Activated naive CD8-positive, alpha-beta T cell treated with anti-CD3 and anti-CD28 coated beads, Interleukin-2, amount 10 ng/mL, durations not matched to agents 7 days and 5 days (primary cell): ENCODE measurements at places on chromosomes 5 and 9. TPM values are rescaled to one million over a fixed set of nuclear protein-coding genes. Genes with fewer than 3 reads are reported as not detected.

Gene WNK2
- 0.25 TPM for total RNA-seq

DNA sequence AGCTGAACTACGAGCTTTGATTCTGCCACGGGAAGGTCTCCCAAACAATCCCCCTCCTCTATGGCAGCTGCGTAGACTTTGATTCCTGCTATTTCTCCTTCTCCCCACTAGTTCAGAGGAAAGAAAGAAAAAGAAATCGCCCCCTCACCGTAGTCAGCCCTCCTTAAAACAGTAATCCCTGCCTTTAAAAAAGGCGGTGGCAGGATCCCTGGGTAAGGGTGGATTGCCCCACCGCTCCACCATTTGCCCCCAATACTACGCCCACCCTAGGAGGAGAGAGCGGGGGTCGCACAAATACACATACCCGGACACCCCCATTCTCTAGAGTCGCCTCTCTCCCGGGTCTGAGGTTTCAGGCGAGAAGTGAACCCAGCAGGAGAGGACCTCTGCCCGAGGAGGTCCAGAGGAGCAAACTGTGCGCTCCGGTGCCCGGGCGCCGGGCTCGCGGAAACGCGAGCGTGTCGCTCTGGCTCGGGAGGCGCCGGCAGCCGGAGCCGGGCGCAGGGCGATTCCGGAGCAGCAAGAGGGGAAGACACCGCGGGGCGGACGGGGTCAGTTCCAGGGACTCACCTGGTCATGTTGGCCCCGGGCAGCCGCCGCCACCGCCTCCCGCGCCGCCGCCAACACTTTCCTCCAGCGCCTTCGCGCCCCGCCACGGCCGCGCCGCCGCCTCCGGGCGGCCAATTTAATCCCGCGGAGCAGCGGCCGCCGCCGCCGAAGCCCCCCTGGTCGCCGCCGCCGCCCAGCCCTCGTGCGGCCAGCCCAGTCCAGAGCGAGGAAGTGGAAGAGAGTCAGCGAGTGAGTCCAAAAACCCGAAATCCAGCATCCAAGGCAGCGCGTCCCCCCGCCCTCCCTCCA lies 1057.7 kb upstream of the DMAC1 start:
- H3K4me3 ChIP-seq: peak overlapping the region; percentile 77
- no peaks in the 10 kb centered on the region for H3K36me3 ChIP-seq
- H3K27ac ChIP-seq: no peak overlapping the region
- no peaks in the 10 kb centered on the region for H3K4me1 ChIP-seq

GRCh38 chr9:135891027-135891631 lies 16.2 kb downstream of the CAMSAP1 start:
- H3K4me3 ChIP-seq: no peak overlapping the region
- H3K27me3 ChIP-seq: peaks cover 2% of the 10 kb centered on the region

GRCh38 chr5:153660919-153661318 lies 170.4 kb downstream of the GRIA1 start:
- DNase-seq: no peak
- no peak overlapping the region for H3K4me3 ChIP-seq
- no peak overlapping the region for H3K27ac ChIP-seq
- H3K27me3 ChIP-seq: no peaks in the 10 kb centered on the region

DNA sequence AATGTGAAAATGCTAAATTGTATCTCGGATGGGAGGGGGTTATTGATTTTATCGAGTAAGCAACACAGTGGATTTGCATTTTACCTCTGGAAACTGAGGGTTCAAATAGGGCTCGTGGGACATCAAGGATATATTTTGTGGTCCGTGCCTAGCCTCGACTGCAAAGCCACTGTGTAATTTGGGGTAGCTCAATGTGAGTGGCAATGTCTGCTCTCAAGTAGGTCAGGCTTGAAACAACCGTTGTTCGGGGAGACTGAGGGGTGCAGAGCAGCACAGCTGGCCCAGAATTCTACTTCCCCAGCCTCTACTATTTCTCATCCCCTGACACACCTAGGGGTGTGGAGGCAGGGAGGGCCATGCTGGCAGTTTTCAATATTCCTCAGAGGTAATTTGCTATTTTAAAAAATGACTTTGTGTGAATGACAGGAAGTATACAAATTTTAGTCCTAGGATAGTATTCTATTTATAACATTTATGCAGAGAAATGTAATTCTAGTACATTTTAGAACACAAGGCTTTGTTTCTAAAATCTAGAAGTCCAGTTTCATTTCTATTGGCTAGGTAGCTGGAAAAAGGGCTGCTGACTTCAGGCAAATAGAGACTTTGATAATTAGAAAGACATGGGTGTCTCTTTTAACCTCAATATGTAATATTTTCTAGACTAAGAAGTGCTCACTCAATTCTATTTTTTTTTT lies 1.4 kb upstream of the DAB2 start:
- H3K27me3 ChIP-seq: peaks cover 58% of the 10 kb centered on the region
- no peak overlapping the region for H3K4me3 ChIP-seq
- H3K36me3 ChIP-seq: no peaks in the 10 kb centered on the region
- peaks cover 5% of the 10 kb centered on the region for H3K4me1 ChIP-seq
- H3K27ac ChIP-seq: no peak overlapping the region

- DNase-seq: no peak
- peak overlapping the region; percentile 81 for H3K4me3 ChIP-seq
- H3K27ac ChIP-seq: peak overlapping the region; percentile 89
- H3K36me3 ChIP-seq: peaks cover 26% of the 10 kb centered on the region
- peaks cover 29% of the 10 kb centered on the region for H3K4me1 ChIP-seq
Observed at GRCh38 chr5:100852988-100853449, 50.1 kb downstream of the ST8SIA4 start.

DNA sequence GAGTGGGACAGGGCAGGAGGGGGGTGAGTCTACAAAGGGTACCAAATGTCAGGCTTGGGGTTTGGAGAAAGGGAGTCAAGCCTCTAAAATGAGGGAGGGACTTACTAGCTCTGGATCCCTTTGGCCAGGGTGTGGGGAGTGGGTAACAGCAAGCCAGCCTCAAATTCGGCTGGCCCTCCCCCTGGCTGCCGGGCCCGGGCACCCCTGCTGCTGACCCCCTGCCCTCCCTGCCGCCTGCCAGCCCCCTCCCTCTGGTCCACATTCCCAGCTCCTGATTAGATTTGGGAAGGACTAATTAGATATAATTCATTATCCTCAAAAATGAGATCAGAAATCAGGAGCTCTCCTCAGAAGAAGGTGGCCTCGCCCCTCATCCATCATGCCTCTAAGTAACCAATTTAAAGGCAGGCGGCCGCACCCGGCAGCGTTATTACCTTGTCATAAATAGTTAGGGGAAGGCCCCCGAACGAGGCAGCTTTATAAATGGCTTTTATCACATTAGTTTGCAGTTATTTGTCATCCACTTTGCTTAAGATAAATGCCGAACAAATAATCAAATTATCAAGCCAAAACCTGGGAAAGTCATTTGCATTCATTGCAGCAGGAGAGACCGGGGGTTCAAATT lies 44.6 kb downstream of the LMX1B start:
- H3K4me1 ChIP-seq: no peaks in the 10 kb centered on the region
- no peak for DNase-seq
- H3K36me3 ChIP-seq: no peaks in the 10 kb centered on the region
- peaks cover 8% of the 10 kb centered on the region for H3K27me3 ChIP-seq
- H3K4me3 ChIP-seq: no peak overlapping the region

Gene BSPRY
- 9.6 TPM for total RNA-seq

Gene TOR4A
- total RNA-seq: 8.1 TPM

- H3K27ac ChIP-seq: no peak overlapping the region
- H3K27me3 ChIP-seq: peaks cover 6% of the 10 kb centered on the region
- no peak for DNase-seq
- peaks cover 26% of the 10 kb centered on the region for H3K4me1 ChIP-seq
Observed at GRCh38 chr9:22033012-22033630, 24.0 kb upstream of the CDKN2B start.

Gene DPYSL3
- not detected for total RNA-seq

Gene ANXA2R
- 41.1 TPM for total RNA-seq

Gene LHX3
- total RNA-seq: not detected

DNA sequence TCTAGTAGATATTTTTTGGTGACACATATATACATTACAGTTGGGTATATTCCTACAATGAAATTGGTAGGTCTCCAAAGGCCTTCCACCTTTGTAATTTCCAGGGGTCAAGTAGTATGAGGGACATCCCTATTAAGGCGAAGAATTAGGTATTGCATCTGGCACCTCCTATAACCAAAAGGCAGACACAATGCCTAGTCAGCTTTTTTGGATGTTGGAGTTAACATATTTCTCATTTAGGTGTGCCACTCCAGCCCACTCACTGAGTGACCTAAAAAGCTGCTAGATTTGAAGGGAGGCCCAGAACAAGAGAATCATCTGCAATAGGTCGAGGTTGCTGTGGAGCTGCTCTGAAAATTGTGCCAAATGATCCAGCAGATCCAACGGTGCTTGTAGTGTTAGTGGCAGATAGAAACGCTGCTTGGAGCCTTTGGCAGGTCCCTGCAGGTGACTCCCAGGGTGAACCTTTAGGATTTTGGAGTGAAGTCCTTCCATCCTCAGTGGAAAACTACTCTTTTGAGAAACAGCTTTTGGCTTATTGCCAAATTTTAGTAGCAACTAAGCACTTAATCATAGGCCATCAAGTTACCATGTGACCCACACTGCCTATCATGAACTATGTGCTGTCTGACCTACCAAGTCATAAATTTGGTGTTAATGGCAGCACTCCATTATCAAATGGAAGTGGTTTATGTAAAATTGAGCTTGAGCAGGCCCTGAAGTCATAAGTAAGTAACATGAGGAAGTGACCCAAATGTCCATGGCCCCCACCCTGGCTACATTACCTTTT lies 15.7 kb upstream of the FNIP1 start:
- H3K27me3 ChIP-seq: peaks cover 4% of the 10 kb centered on the region
- no peak for DNase-seq
- no peak overlapping the region for H3K27ac ChIP-seq
- no peak overlapping the region for H3K4me3 ChIP-seq

DNA sequence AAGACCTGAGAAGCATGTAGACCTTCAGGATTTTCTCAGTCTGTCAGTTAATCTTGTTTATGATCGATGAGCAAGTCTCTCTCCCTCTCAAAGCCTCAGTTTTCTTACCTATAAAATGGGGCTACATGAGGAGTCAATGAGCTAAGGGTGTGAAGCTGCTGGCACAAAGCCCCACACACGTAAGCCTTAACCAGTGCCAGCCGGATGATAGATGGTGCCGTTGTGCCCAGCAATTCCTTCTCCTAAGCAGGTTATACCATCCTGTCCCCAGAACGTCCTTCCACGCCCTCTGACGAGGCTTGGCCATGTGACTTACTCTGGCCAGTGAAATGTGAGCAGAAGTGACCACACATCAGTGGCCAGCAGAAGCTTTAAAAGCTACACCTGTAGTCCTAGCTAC lies 179.0 kb downstream of the C9orf50 start:
- no peak for DNase-seq
- H3K27ac ChIP-seq: no peak overlapping the region
- H3K36me3 ChIP-seq: no peaks in the 10 kb centered on the region
- peaks cover 23% of the 10 kb centered on the region for H3K4me1 ChIP-seq
- no peak overlapping the region for H3K4me3 ChIP-seq
- peaks cover 53% of the 10 kb centered on the region for H3K27me3 ChIP-seq

Gene CXCL14
- total RNA-seq: not detected

DNA sequence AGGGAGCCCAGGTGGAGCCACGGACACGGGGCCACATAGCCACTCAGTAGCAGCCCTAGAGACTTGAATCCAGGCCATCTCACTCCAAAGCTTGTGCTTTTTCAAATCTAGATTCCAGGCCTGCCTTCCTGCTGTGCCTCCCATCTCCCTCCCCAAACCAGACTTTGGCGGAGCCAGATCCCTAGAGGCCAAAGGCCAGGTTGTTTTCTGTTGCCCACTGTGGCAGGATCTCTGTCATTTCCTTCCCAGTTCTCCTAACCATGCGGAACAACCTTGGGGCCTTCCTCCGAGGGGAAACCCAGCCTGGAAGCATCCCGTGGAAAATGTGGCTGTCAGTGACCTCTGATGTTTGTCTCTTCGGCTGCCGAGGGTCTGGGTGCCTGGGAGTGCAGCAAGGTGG lies 16.4 kb upstream of the RPS14 start:
- H3K27me3 ChIP-seq: peaks cover 2% of the 10 kb centered on the region
- H3K27ac ChIP-seq: no peak overlapping the region
- H3K36me3 ChIP-seq: no peaks in the 10 kb centered on the region
- no peak for DNase-seq
- peaks cover 6% of the 10 kb centered on the region for H3K4me1 ChIP-seq

- DNase-seq: no peak
- H3K4me3 ChIP-seq: no peak overlapping the region
- H3K36me3 ChIP-seq: no peaks in the 10 kb centered on the region
- no peak overlapping the region for H3K27ac ChIP-seq
- H3K4me1 ChIP-seq: no peaks in the 10 kb centered on the region
Observed at GRCh38 chr5:168151041-168151440, 140.4 kb upstream of the WWC1 start.

DNA sequence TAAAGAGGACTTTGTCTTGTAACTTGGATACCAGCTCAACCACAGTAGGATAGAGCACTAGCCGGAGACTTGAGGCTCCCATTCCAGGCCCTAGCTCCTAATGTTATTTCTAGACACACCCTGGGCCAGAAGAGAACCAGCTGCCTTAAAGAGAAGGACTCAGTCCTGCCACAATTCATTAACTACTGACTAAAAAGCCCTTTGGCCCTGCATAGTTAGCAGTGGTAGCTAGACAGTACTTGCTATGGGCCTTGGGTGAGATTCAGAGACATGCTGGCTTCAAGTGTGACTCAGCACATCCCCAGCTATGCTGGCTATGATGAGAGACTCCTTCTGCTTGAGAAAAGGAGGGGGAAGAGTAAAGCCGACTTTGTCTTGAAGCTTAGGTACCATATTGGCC lies 47.3 kb downstream of the TMEM167A start:
- H3K27me3 ChIP-seq: peaks cover 6% of the 10 kb centered on the region
- no peak overlapping the region for H3K27ac ChIP-seq
- H3K4me1 ChIP-seq: no peaks in the 10 kb centered on the region

DNA sequence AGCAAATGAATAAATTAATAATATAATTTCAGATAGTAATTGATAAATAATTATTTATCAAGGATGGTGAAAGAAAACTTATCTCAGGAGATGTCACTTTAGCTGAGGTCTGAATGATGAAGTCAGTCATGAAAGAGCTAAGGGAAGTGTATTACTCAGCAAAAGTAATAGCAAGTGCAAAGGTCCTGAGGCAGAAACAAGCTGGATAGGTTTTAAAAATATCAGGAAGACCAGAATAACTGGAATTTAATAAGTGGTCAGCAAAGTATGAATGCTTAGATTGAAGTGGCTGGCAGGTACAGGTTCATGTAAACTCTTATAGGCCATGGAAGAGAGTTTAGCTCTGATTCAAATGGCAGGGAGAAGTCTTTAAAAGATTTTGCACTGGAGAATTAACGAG lies 1.0 kb upstream of the NMUR2 start:
- H3K27me3 ChIP-seq: no peaks in the 10 kb centered on the region
- H3K4me3 ChIP-seq: no peak overlapping the region
- DNase-seq: no peak

DNA sequence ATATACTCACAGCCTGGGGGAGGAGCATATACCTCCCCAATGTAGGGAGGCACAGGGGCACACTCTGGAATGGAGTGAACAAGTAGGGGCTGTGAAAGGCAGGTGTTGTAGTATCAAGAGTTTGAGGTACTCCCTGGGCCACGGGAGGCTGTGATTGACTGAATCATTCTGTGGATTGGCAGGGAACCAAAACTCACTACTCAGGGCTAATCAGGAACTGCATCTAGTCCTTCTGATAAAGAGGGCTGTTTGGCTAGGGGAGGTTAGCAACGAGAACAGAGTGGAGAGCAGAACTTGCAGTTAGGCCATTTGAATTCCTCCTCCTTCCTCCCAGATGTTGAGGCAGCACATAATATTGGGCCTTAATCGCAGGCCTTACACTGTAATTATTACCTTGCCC lies 369.2 kb upstream of the MPDZ start:
- no peaks in the 10 kb centered on the region for H3K4me1 ChIP-seq
- no peak for DNase-seq
- no peaks in the 10 kb centered on the region for H3K36me3 ChIP-seq
- no peaks in the 10 kb centered on the region for H3K27me3 ChIP-seq

Gene FOXD4L3
- not detected for total RNA-seq
